ENCODE measurements at places on chromosomes 3 and 15.

DNA sequence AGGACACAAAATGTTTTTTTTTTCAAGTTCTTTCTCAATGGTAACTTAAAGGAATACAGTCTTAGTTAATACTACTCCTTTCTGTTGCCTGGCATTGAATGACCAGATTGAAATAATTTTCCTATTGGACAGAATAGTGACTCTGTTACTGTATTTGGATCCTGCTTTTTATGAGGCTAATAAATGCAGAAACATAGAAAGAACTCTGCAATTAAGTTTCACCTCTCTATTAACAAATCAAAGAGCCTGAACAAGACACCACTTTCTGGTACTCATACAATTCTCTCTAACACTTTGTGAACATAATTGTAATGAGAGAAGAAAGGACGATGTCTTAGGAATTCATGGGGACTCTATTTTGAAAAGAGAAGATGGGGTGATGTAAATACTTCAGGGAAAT is 308.4 kb upstream of the ROBO2 start:
- DNase-seq = no peak

GRCh38 chr3:184262764-184263179 is 1.4 kb upstream of the CAMK2N2 start:
- DNase-seq = peak; percentile 25

- no peak for DNase-seq
Observed at GRCh38 chr3:195102609-195103467, 168.1 kb downstream of the XXYLT1 start.

DNA sequence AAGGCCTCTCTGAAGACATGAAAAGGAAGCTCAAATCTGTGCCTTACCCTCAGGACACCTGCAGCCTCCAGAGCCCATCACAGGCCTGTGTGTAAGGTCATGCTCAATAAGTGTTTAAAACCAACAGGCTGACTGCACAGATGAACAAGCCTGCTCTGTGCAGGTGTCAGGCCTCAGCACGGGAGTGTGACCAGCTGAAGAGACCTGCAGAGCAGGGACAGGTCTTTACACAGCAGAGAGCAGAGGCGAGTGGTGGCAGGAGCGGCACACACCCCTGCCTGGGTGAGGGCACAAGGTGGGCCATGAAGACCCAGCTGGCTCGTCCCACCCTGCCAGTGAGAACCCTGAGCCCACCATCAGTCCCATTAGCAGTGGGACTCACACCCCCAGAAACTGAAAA is 56.9 kb downstream of the ROPN1B start:
- DNase-seq = no peak

GRCh38 chr3:181292984-181293383 is 303.4 kb upstream of the DNAJC19 start:
- DNase-seq = no peak
